ENCODE measurements at places on chromosomes 7 and 10.
A peak's percentile ranks its signal among the peaks of the same experiment; 100 is the strongest.

- no peak for DNase-seq
Observed at GRCh38 chr7:105911961-105912575, 35.7 kb upstream of the ATXN7L1 start.

- no peak for DNase-seq
Observed at GRCh38 chr7:96654630-96655188, 54.9 kb downstream of the SEM1 start.

- no peak for DNase-seq
Observed at GRCh38 chr10:129545261-129545660, 78.2 kb downstream of the MGMT start.

DNA sequence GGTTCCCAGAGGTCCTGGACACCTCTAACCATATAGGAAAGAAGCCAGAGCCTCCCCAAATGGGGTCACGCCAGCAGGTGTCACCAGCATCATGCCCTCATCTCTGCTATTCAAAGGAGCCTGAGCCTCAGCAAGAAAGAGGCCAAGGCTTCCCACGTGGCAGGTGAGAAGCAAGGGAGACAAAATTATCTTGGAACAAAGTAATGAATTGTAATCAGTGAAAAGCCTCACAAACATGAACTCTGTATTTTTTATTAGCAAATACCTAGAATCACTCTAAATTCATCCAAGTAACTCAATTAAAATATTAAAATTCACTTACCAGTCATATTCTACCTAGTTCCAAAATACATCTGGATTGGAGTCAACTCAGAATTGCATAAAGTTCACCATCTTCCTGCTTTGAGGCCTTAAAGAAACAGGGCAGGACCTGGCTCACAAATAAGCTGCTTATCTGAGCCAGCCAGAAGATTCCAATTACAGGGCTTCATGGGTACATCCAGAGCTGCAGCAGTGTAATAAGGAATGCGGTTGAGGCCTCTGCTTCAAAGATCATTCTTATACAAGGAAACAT is 68.7 kb downstream of the SGMS1 start:
- no peak for DNase-seq

DNA sequence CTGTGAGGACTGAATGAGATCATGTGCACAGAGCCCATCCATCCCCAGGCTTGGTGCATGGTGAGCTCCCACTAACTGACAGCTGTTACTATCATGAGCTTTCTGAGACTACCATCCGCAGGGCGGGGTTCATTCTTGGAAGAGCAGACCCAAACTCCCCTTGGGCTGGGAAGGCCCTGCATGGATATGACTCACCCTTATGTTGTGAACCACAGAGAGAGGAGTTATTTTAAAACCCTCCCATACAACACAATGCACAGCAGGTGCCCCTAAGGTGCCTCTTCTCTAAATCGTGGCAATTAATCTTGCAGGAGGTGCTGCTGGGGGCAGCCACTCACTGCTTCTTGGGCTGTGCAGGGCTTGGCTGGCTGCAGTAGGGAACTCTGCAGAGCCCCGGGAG is 219.1 kb downstream of the GFRA1 start:
- peak; percentile 31 for DNase-seq

Data from H7 (cell line).